ENCODE measurements at places on chromosomes 3 and 15.

DNA sequence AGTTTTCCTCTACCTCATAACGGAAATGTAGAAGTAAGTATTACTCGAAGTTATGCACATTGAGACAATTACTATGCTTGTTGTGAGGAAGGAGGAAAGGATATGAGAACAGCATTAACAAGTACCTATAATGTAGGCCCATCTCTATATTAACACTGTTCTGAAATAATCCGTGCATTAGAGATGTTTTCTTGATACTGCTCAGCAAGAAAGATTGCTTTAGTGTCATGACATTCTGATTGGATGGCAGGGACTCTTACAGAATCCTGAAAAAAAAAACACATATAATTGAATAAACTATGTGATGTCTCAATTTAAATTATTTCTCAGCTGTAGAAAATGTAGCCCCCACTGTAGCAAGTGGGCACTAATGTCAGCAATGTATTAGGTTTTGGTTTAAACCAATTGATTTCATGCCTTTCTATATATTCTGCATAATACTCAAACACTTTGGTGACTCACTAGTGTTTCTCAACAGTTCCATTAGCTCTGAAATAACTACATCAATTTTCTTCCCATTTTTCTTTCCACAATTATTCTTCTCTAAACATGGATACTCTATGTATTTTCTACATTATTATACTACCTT, 598.3 kb upstream of the BCHE start:
- DNase-seq, result no peak

DNA sequence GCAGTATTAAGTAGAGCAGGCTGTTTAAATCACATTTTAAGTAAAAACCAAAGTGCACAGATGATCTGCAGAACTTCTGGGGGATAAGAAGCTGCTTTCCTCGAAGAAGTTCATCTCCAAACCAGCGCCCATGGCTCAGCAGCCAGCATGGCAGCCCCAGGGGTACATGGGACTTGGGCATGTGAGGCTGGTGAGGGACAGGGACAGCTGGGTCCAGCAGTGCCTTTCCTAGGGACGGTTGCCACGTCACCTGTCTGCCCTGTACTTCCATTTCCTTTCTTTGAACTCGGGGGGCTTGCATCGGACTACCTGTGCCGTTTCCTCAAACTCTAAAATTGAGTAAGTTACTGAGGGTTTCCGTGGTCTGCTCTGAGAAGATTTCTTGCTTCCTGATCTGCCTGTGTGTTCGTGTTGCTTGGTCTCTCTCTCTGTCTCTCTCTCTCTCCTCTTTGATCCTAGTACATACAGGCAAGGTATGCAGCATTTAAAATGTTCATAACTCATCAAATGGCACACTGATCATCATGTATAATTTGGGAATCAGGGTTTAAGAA, 67.6 kb downstream of the IGF1R start:
- DNase-seq, result no peak

- no peak for DNase-seq
Observed at GRCh38 chr3:104526901-104527401, 839.8 kb upstream of the ALCAM start.

- no peak for DNase-seq
Observed at GRCh38 chr15:101062471-101063171, 143.5 kb downstream of the LRRK1 start.

DNA sequence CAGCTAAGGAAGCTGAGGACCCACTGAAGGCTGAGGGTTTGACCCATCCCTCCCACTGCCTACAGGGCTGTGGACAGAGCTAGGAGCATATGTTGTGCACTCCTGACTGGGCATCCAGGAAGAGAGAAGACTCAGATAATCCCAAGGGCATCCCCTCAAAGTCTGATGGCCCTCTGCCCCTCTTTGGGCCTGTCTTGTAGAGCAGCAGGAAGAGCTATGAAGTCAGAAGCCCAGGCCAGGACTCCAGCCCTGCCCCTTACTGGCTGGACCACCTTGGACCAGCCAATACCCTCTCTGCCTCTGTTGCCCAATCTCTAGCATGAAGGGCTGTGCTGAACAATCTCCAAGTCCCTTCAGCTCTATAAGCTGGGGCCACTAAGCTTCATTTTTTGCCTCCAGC, 210.8 kb downstream of the RPLP1 start:
- DNase-seq, result no peak

DNA sequence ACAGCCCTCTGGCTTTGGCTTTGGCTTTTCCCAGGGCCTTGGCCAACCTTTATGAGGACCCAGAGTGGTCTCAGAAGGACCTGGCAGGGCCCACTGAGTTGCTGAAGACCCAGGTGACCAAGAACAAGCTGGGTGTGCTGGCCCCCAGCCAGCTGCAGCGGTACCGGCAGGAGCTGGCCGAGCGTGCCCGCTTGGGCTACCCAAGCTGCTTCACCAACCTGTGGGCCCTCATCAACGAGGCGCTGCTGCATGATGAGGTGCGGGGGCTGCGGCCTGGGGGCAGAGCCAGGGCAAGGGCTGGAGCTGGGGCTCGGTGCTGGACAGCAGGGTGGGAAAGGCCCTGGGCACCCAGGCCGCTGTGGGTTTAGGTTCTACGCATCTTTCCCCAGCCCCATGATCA, 6.2 kb downstream of the PLA2G4B start:
- DNase-seq, result no peak

- DNase-seq, result no peak
Observed at GRCh38 chr3:45976191-45977091, 19.2 kb downstream of the FYCO1 start.

DNA sequence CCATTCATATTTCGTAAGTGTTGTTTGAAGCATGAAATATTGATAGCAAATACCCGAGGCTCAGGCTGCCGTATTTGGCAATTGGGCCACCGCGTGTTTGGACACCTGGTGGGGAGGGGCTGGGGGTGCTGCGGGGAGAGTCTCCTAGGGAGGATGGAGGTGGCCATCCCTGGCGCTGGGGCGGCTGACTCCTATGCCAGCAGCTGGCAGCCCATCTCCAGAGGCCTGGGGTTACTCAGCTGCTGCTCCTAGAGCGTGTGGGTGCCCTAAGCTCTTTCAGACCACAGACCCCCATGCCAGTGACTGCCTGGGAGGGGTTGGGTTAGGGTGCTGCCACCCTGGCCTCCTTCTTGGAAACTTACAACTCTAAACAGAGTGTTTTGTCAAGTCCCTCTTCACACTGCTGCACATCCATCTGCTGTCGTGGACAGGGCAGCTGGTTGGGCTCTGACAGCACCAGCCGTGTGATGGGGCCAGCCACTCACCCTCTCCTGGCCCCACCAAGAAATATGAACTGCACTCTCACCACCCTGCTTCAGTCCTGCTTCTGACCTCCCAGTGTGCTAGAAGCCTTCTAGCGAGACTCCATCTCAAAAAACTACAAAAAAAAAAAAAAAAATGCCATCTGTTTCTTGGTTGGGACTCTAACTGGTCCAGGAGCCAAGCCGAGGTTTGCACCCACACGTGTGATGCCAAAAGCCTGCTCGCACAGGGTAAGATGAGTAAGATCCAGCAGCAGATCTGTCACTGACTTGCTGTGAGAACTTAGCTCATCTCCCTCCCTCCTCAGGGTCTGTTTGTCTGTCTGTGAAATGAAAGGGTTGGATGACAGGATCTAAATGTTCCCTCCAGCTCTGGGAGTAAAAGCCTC, 156.2 kb downstream of the MEGF11 start:
- no peak for DNase-seq

GRCh38 chr3:71130471-71131374, 452.8 kb downstream of the FOXP1 start:
- no peak for DNase-seq

- no peak for DNase-seq
Observed at GRCh38 chr15:89375093-89376005, 40.7 kb upstream of the POLG start.

GRCh38 chr3:192636517-192637444, 90.6 kb downstream of the FGF12 start:
- no peak for DNase-seq

GRCh38 chr3:144770915-144771351, 799.3 kb downstream of the DIPK2A start:
- DNase-seq, result peak; percentile 15

- DNase-seq, result no peak
Observed at GRCh38 chr3:147030274-147030673, 376.1 kb downstream of the ZIC4 start.

DNA sequence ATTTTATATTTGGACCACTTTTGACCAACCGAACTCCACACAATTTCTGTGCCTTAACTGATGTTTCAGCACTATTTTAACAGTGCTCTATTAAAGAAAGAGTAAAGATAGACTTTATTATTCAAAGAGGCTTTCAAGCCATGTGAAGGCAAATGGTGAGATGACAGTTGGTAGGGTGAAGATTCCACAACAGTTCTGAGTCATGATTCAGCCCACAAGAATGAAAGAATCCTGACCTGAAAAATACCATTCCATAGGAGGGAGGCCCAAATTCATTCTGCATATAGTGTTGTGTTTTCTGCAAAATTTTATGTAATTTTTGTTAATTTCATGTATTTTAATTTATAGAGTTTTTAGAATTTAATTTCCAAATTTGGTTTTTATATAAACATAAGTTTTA, 135.6 kb upstream of the STAC start:
- DNase-seq, result peak; percentile 59

- no peak for DNase-seq
Observed at GRCh38 chr15:90036343-90036742, 35.2 kb downstream of the ZNF710 start.

DNA sequence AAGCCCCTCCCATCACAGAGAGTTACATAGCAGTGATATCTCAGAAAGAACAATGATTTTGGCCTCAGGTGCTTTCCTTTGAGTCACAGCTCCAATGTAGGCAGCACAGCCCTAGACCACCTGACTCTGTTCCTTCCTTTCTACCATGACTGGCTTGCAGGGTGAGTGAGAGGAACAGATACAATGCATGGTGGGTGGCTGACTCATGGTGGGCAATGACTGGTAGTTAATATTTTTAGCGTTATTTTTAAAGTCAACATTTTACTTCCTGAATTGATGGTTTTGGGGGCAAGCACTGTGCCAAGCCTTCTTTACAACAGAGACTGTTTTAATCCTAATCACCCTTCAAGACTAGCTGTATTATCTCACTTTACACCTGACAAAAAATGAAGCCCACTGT, 32.8 kb upstream of the ST3GAL6 start:
- DNase-seq, result no peak

DNA sequence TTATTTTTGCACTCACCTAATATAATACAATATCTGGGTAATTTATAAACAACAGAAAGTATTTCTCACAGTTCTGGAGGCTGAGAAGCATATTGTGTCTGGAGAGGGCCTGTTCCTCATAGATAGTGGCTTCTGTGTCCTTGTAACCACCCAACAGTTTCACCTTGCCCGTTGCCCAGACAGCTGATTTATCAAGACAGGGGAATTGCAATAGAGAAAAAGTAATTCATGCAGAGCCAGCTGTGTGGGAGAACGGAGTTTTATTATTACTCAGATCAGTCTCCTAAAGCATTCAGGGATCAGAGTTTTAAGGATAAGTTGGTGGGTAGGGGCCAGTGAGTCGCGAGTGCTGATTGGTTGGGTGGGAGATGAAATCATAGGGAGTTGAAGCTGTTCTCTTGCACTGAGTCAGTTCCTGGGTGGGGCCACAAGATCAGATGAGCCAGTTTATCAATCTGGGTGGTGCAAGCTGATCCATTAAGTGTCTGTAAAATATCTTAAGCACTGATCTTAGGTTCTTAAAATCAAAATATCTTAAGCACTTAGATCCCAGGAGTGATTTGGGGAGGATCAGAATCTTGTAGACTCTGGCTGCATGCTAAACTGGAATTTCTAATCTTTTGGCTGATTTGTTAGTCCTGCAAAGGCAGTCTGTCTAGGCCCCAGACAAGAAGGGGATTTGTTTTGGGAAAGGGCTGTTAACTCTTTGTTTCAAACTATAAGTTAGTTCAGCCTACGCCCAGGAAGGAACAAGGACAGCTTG, 33.9 kb upstream of the C15orf39 start:
- no peak for DNase-seq

DNA sequence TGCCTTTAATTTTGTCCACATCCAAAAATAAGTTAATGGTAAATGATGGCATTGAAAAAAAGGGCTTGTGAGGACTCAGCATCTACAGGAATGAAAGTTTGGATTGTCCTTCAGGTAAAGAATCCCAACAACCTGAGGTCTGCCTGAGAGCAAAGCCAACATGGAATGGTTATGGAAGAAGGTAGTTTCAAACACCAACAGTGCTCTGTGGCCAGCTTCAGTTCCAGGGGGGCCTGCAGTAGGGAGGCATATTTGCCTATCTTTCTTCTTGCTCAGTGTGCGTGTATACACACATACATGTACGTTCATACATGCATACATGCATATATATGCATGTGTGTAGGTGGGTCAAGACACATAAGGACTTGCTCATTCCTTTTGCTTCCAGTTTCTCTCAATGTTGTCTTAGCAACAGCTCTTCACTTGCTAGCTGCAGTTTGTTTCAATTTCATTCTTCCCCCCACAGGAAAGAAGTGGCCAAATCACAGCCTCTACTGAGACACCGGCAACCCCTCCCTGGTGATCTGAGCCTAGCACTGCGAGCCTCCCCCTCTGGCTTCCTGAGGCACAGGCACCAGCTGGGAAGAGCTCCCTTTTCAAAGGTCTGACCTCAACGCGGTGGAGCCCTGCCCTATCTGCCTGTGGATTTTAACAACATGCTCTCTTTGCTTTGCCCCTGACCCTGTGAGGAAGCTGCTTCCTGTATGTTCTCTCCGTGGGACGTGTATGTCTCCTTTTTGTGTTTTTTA, 146.2 kb downstream of the KLF13 start:
- no peak for DNase-seq

DNA sequence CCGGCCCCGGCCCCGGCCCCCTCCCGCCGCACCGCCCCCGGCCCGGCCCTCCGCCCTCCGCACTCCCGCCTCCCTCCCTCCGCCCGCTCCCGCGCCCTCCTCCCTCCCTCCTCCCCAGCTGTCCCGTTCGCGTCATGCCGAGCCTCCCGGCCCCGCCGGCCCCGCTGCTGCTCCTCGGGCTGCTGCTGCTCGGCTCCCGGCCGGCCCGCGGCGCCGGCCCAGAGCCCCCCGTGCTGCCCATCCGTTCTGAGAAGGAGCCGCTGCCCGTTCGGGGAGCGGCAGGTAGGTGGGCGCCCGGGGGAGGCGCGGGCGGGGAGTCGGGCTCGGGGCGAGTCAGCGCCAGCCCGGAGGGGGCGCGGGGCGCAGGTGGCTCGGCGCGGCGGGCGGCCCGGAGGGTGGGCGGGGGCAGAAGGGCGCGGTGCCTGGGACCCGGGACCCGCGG, 352 bp downstream of the CHRD start:
- DNase-seq, result no peak

DNA sequence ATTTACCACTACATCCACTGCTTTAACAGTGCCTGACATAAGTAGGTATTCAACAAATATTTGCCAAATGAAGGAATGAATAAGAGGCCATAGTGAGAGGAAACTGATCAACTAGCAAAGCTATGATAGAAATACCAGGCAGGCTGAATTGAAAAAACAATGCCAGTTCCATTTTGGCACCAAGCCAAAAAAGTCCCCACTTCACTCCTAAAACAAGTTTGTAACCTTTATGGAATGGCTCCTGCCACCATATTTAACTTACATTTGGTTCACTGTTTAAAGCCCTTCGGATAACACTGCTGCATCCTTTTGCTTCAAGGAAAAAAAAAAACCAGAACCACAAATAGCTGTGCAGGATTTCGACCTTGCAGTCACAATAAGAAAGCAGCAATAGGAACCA, 166.1 kb downstream of the FRMD5 start:
- no peak for DNase-seq

- DNase-seq, result no peak
Observed at GRCh38 chr3:123201223-123201556, 553 bp upstream of the SEC22A start.

GRCh38 chr3:134483195-134483900, 2.4 kb downstream of the ANAPC13 start:
- DNase-seq, result no peak

- peak; percentile 34 for DNase-seq
Observed at GRCh38 chr15:64681424-64682024, 93.9 kb downstream of the RBPMS2 start.
